ENCODE measurements at places on chromosomes 7 and 10. TPM values are rescaled to one million over a fixed set of nuclear protein-coding genes. Genes with fewer than 3 reads are reported as not detected.

FAM13C gene
- total RNA-seq: 0.94 TPM

- DNase-seq: no peak
Observed at GRCh38 chr10:11819027-11819426, 4.1 kb upstream of the PROSER2 start.

GRCh38 chr10:99532687-99533495 is at the start of gene NKX2-3:
TSS of gene NKX2-3 (plus strand) at chr10:99532942. CDS start at chr10:99533132, 190 bp downstream.
- peak; percentile 93 for DNase-seq

- DNase-seq: no peak
Observed at GRCh38 chr7:32574626-32575025, 79.3 kb downstream of the AVL9 start.

DNA sequence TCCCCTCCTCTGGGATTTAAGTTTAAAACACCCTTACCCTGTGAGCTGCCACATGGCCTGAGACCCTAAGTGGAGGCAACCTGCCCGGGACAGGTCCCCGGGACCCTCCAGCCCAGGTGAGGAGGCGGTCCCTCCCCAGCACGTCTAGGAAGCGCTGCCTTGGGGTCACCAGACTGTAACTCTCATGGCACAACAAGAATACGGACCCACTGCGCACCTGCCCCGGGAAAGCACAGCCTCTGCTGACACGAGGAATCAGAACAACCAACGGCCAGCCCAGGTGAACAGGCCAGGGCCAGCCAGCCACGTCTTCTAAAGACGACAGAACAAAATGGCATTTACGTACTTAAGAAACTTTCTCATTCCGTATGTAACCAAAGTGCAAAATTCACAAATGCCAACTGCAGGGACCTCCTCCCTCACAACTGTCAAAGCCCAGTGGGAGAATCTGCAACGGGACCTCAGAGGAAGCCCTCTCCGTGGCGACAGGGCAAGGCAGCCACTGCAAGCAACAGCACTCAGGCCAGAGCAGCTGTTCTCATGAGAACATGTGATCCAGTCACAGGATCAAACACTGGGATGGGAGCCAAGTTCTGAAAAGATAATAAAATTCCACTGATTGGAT is 208.4 kb downstream of the DIP2C start:
- no peak for DNase-seq

- DNase-seq: no peak
Observed at GRCh38 chr10:60606343-60607080, 171.8 kb upstream of the CDK1 start.

GRCh38 chr7:116679500-116679899 is 7.5 kb downstream of the MET start:
- DNase-seq: no peak

DNA sequence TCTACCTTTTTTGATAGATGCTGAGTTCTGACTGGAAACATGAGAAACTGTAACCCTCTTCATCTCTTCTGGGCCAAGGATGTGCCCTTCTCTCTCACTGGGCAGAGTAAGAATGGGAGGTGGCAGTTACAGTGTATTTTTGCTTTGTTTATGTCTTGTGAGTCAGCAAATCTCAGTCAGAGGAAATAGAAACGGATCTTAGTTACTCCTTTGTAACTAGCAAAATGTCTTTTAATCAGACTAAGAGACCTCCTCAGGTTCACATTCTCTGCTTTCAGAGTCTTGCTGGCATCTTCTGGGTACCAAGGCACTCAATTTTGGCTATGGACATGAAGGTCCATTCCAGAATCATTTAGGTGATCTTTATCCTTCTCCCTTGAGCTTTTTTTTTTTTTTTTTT is 70.9 kb downstream of the HHEX start:
- DNase-seq: no peak

DNA sequence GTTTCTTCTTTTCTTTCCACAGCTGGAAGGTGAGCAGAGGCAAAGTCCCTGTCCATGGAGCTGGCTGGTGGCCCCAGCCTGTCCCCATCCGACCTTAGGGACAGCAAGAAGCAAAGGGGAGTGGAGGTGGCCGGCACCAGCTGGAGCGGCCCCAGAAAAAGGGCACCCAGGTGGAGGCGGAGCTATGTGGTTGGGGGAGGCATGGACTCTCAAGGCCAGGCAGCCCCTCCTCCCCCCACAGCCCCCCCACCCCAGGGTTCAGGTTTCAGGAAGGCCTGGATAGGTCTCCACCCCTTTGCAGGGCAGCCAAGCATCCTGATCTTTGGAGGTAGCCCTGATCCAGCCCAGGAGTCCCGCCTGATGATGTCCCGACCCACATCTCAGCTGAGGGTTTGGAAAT is at the start of gene SSC4D:
Gene SSC4D, minus strand, starts transcription at position 161 of the 400 bp plus-strand sequence. CDS start 5,258 bp downstream, outside the sequence.
- peak; percentile 91 for DNase-seq

DNA sequence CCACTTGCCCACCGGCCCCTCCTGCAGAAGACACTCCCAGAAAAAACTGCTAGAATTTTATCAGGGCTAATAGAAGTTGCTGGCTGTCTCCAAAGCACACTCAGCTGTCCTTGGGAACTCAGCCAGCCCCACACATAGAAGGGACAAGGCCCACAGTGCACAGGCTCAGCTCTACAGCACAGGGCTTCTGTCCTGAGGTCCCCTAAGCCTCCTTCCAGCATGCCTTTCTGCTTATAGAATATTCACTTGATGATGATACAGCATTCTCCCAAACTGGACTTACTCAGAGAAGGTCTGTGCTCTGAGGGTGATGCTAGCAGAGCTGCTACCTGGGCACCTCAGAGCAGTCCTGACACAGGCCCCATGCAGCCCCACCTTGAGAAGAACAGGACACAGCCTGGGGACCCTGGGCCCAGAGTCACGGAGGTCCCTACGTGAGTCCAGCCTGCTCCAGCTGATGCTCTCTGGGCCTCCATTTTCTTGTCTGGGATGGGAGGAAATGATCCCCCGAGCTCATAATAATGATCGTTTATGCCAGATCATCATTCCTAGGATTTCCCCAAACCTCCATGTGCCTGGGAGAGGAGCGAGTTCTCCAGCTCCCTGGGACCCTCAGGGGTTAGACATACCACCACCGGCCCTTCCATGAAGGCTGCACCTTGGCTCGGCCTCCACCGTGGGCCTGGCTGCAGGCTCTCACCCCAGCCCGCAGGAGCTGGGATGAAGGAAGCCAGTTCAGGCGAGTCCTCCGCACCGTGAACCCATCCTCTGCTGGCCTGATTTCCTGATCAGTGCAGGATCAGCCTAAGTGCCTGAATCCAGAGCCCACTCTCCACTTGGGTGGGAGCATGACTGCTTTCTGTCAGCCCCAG is 145.6 kb downstream of the ZNF248 start:
- DNase-seq: no peak

DNA sequence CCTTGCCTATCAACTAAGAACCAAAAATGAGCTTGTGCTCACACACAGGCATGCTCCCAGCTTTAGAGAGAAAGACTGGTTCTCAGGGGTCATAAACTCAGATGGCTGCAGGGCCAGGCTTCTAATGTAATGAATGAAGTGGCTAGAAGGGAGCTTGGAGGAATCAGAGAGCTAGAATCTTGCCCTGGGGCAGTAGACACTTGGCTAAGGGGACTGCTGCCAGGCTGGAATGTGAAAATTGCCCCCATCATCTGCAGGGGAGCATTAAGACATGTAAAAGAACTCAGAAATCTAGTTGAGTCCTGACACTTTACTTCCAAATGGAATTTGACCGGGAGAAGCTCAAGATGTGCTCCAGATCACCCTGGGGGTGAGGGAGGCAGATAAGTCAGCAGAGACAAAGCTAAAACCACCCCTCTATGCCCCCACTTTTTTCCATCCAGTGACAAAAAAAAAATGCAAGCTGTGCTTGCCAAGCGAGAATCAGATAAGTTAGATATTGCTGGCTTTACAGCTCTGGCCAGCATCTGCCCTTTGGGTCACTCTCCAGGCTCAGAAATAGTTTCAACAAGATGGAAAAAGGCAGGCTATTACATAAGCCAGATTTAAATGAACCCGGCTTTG is 2.3 kb upstream of the SLC16A9 start:
- no peak for DNase-seq

DNA sequence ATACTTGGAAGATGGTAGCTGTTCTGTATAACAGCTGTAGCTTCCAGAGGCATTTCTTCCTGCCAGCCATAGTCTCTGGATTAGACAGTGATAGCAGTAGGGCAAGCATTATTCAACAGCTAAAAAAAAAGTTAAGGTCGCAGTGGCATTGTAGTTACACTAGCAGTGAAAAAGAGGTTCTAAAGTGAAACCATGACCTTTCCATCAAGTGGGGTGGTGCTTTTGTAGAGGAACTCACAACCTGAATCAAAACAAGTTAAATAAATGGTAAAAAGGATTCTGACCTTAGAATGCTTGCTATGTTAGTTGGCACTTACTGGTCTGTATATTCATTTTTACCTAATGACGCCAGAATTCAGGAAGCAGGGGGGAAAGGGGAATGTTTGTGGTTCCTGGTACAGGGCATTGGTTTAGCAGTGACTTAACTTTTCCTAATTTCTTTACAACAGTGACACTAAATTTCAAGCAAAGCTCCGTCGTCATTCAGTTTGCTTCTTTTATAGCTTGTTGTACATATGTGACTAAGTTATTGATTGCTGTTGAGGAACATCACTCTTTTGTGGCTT is 55.0 kb downstream of the GBF1 start:
- no peak for DNase-seq

KNDC1 gene
- total RNA-seq: 16.0 TPM

FXYD4 gene
- total RNA-seq: not detected

GRCh38 chr7:128883622-128884448 is 21.2 kb downstream of the ATP6V1F start:
- peak; percentile 94 for DNase-seq

GRCh38 chr7:28266402-28266801 is 85.8 kb upstream of the JAZF1 start:
- no peak for DNase-seq

- no peak for DNase-seq
Observed at GRCh38 chr10:11525503-11525902, 85.9 kb downstream of the USP6NL start.

DNA sequence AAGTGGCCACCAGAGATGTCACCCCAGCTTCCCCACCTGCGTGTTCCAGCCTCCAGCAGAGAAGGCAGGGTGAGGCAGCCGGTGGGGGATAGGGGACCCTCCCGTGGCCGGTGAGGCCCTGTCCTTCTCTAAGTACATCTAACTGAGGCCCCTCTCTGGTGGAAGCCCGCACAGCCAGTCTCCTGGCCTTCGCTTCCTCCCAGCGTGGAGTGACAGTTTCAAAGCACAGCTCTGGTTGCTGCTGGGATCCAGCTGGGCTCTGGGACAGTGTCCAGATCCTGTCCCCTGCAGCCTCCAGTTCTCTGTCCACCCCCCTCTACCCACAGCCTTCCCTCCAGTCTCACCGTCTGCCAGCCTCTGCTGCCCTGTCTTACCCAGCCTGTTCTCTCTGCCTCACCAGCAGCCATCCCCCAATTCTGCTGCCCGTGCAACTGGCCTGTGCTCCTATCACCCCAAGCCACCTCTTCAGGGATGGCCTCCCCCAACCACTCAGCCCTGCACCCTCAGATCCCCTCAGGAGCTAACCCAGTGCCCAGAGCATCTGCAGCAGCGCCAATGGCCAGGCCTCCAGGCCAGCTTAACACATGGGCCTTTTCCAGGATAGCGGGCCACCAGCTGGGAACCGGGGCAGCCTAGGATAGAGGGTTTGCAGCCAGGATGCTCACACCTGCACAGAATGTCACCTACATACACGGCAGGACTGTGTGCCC is 16.3 kb upstream of the SH2B2 start:
- DNase-seq: no peak

DNA sequence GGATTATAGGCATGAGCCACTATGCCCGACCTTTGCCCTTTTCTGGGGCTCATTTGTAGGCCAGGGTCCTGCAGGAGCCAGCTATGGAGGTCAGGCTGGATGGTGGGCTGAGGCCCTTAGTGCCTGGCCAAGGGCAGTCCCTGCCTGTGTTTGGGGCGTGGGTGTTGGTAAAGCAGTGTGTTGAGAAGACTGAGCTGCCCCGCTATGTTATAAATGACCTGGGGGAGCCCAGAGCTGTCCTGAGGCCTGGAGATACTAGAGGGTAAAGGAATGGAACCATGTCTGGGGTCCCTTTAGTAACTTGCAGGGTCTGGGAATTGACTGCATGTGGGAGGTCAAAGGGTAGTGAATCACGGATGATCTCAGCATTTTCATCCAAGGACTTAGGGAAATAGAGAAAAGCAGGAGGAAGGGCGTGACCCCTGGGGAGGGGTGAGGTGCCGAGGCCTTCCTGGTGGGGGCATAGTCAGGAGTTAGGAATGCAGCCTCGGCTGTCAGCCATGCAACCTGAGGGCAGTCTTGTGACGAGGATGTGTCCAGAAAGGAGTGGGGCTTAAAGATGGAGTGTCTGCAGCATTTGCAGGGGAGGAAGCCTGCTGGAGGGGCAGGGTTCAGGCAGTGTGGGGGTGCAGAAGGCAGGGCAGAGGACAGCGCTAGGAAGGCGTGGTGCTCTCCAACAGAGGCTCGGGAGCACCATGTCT is 31.5 kb downstream of the TMEM248 start:
- no peak for DNase-seq

DNA sequence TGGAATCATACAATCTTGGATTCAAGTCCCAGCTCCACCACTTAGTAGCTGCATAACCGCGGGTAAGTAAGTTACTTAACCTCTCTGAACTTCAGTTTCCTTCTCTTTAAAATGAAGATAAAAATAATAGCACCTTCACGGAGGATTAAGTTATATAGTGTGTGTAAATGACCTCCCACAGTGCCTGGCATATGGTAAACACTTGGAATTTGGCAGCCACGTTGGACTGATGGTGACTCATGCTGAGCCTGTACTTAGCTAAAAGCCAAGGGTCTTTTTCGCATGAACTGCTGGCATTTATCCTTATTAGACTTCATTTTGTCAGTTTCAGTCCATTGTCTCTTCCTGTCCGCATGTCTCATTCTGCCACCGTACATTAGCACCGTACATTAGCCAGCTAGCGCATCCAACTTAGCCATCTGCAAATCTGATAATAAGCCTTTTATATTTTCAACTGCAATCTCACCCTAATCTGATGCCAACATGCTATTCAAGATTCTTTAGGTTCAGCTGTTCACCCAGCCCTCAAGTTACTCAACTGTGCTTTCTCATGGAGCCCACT is 11.2 kb downstream of the SLC13A4 start:
- no peak for DNase-seq

GIMAP2 gene
- not detected for total RNA-seq

DNA sequence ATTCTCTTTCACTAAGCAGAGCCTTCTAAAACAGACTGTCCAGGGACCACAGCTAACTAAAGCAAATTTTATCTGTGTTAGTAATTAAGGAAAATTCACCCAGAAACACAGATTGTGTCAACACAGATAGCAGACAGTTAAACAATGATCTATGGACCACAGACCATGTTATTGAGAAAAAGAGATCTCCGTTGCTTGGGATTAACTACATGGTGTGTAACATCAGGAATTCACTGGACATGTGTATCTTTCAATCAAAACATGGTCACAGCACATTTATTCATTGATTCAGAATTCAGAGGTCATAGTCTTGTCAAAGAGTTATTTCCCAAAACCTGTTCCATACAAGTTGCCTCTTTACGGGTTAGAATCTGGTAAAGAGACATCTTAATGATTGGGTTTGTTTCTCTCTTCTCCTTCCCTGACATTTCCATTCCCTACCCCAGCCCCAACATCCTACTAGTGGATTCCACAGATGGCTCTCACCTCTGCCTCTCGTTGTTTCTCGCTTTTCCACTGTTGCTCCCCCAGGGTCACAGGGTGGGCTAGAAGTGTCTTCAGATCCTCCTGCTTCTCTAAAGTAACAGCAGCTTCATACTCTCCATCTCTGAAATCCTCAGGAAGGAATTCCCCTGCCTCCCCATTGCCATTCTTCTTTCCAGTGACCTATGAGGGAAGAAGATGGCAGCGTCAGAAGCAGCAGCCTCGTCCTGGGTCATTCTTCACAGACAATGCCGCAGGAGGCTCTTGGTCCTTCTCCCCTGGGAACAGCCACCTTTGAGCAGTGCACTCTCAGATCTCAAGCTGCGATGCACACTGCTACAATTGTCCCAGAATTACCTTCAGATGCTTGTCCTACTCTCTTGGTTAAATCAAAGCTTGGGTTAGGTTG is 958 bp downstream of the ANKRD1 start:
- peak; percentile 25 for DNase-seq
